ENCODE measurements at places on chromosomes 4 and X.

GRCh38 chr4:108834835-108835384, 72.1 kb upstream of the ETNPPL start:
- DNase-seq, result no peak

DNA sequence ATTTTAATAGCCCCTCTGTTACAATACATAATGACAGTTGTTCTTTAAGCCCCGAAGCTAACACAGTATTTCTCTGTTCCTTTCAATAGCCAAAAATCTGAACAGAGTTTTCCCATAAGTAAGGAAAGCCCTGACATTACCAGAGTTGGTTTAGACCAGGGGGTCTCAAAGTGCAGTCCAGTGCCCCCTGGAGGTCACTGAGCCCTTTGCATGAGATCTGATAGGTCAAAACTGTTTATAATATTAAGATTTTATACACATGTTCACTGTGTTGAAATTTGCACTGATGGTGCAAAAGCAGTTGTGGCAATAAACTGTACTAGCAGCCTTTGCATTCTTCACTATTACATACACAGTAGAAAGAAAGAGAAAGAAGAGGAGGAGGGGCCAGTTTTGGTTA, 177.1 kb downstream of the SPANXN3 start:
- DNase-seq, result no peak

- DNase-seq, result no peak
These were observed 507.4 kb downstream of the C4orf33 start for GRCh38 chr4:129603241-129603931.

GRCh38 chr4:19806865-19807264, 444.8 kb upstream of the SLIT2 start:
- no peak for DNase-seq

GRCh38 chr4:71195924-71196323, 142.9 kb upstream of the SLC4A4 start:
- DNase-seq, result no peak

- no peak for DNase-seq
These were observed 14.3 kb upstream of the GABRB1 start for GRCh38 chr4:47017081-47017480.

DNA sequence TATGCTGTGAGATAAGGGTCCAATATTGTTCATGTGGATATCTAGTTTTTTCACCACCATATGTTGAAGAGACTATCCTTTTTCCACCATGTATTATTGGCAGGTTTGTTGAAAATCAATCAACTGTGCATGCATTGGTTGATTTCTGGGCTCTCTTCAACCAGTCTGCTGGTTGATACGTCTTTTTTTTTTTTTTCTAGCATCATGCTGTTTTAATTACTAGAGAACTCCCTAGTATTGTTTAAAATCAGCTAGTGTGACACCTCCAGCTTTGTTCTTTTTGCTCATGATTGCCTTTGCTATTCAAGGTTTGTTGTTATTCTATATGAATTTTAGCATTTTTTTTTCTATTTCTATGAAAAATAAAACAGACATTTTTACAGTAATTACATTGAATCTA, 123.9 kb downstream of the SLC7A11 start:
- no peak for DNase-seq

DNA sequence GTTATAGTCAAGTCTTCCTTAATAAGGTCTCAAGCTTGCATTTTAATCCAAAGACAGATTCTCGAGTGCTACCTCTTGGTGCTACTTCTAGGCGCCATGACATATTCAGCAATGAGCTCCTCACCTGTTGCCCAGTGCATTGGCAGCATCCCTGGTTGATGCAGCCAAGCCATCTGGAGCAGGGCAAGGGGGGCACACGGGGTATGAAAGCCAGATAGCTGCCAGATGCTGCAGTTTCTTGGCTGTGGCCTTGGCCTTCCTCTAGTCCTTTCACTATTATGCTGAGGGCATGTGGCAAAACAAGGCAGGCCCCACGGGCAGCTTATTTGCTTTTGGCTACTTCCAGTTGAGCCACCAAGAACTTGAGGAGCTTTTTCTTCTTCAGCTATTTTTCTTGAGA, 168.6 kb upstream of the PGRMC2 start:
- no peak for DNase-seq

DNA sequence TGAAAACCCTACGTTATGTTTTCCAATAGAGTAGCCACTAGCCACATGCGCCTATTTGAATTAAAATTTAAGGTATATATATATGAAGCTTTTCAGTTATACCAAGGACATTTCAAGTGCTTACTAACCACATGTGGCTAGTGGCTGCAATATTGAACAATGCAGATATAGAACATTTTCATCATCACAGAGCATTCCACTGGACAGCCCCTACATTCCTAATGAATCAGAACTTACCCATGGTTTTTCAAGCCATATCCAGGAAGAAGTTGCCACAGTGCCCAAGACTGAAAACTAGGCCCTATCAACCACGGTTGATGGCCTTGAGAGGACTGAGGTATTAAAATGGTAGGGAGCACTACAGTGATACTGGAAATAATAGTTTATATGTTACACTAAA, 29.7 kb downstream of the NEK1 start:
- no peak for DNase-seq

GRCh38 chrX:79336869-79337815, 30.0 kb downstream of the ITM2A start:
- DNase-seq, result no peak

DNA sequence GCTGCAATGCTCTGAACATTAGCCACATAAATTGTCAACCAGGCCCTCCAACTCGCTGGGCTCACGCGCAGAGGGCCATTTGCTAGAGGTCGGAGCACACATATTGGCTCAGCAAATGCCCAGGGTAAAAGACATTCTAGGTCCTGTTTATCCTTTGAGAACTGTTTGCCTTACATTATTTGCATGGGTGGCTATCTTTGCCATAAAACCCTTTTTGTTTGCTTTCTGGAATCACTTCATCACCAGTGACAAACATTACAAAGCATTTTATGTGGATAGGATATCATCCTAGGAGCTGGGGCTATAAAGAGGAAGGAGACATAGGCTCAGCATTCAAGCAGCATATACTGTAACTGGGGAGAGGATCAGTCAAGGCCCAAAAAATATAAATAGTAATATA, 149.2 kb upstream of the RAI2 start:
- DNase-seq, result no peak

- no peak for DNase-seq
These were observed 34.6 kb upstream of the DCAF8L2 start for GRCh38 chrX:27555514-27555913.

All from activated naive CD4-positive, alpha-beta T cell treated with anti-CD3 and anti-CD28 coated beads, Interleukin-2, amount 50 U/mL, for 16 hours (primary cell).